ENCODE measurements at places on chromosomes 4 and X. TPM values are rescaled to one million over a fixed set of nuclear protein-coding genes. Genes with fewer than 3 reads are reported as not detected.
A peak's percentile ranks its signal among the peaks of the same experiment; 100 is the strongest.

GRCh38 chr4:173019664-173020063, 148.9 kb upstream of the GALNT7 start:
- DNase-seq = no peak

- no peak for DNase-seq
Measured at GRCh38 chrX:150094996-150095395, 156.7 kb upstream of the EOLA2 start.

DNA sequence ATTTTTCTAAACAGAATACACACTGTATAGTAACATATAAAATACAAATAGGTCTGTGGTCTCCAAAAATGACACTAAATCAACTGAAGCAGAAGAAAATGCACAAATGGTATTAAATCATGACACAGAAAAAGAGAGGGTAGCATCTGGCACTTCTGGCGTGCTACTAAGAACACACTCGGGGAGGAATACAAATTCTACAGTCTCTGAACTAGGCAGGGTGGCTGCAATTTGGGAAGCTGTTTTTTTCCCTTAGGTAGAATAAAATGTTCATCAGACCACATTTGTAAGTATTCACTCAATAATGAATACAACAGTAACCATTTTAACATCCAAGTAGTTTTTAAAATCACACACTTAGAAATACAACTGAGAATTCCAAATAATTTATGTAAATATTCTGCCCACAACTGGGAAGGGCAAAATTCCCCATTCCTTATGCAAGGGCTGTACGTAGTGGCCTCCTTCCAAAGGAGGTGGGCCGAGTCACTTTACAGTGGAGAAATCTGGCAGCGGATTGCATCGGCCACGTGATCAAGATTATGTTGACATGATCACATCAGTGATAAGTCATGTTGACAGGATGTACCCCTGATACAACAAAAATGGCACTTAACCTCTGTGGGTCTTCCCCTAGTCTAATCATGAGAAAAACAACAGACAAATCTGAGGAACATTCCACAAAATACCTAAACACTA, 101.1 kb downstream of the TSPAN5 start:
- no peak for DNase-seq

GRCh38 chrX:55057675-55058249, 17.1 kb upstream of the PAGE2B start:
- DNase-seq = peak; percentile 26

GRCh38 chr4:152277333-152277732, 258.6 kb downstream of the FBXW7 start:
- no peak for DNase-seq

DNA sequence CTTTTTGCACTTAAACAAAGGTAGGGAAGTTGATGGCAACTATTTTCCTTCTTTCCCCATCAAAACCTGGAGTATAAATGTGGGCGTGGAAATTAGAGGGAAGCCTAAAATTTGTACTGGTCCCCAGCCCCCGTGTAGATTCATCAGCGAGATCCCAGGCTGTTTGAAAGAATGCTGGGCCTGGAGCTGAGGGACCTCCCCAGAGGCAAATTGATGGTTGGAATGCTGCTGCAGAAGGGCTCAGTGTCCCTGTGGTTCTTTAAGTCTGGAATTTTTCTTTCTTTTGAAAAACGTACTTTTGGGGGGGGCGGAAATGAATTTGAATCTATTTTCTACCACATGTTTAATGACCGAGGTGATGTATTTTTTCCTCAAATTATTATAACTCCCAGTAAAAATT, 197.2 kb downstream of the CBR4 start:
- DNase-seq = no peak

- DNase-seq = no peak
Measured at GRCh38 chr4:37685161-37685822, 884 bp downstream of the RELL1 start.

DNA sequence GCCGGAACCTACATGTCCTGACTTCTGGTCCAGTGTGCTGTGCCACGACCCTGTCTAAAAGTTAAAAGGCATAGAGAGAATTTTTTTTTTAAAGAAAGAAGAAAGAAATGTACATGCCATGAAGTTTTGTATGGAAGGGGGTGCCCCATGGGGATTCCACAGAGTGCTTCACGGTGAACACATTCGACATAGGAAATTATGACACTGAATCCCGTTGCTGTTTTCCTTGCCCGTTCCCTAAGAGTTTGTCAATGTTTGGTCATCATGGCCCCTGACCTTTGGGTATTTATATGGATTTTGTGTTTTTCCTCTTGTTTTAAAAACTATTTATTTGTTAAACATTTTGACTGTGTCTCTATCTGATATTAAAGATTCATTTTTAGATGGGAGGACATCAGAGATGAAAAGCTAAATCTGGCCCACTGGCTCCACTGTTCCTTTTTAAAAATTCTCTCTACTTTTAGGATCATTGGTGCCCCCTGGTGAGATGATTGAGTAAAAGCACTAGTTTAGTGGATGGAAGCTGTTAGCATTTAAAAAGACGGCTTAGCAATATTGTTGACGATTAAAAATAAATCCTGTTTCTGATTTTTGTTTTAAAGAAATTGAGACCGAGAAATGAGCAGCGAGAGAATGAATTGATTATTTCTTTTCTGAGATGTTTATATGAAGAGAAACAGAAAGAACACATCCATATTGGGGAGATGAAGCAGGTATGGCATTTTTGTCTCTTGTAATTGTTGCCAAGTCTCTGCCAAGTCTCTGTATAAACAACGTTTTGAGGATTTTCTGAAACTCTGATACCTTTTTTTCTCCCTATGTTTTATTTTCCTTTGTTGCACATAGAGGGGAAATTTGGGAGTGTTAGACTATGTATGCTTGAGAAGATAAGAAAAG, 75.0 kb downstream of the PTTG2 start:
- peak; percentile 55 for DNase-seq

DNA sequence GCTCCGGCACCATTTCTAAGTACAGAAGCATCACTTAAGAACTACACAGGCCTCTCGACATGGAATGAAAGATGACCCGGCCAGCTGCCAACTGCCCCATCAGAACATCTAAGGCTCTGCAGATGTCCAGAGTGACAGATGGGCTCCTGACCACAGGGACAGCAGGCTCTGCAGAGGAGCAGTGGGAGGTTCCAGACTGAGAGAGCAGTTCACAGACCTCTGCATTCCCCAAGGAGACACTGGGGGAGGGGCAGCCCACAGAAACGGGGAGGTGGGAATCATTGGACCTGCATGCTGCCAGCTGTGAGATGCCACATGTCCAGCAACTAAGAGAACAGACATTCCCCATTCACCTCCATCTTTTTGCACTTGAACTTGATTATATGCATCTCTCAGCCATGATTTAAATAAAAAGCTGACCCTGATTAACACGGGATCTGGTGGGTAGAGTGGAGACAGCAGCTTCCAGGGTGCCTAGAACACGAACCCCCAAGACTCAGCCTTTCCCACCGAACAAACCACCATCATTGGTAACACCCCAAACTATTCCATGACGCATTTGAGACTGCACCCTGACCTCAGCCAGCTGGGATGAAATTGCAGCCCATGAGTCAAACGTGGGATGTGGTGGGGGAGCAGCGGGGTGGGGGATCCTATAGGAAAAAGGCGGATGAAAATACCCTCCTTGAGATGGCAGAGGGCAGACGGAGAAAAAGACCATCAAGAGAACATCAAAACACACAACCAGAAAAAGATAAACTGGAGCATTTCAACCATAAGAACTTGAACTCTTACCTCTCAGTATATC, 47.2 kb downstream of the AFAP1 start:
- DNase-seq = no peak

DNA sequence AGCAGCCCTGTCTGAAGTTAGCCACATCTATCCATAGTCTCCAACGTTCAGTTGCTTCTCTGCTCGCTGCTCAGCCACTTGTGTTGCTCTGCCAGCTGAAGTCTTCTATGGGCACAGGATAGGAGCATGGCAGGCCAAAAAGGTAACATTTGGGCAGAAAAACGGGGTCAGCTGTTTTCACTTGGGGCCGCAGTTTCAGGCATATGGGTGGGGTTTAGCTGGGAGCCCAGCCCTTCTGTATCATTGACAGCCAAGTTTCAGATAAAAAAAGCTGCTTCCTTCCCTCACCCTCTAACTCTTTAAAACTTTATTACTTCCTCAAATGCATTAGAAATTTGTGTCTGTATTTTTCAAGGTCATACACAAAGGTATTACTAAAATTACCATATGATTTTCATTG, 18.4 kb upstream of the MANBA start:
- DNase-seq = no peak

DNA sequence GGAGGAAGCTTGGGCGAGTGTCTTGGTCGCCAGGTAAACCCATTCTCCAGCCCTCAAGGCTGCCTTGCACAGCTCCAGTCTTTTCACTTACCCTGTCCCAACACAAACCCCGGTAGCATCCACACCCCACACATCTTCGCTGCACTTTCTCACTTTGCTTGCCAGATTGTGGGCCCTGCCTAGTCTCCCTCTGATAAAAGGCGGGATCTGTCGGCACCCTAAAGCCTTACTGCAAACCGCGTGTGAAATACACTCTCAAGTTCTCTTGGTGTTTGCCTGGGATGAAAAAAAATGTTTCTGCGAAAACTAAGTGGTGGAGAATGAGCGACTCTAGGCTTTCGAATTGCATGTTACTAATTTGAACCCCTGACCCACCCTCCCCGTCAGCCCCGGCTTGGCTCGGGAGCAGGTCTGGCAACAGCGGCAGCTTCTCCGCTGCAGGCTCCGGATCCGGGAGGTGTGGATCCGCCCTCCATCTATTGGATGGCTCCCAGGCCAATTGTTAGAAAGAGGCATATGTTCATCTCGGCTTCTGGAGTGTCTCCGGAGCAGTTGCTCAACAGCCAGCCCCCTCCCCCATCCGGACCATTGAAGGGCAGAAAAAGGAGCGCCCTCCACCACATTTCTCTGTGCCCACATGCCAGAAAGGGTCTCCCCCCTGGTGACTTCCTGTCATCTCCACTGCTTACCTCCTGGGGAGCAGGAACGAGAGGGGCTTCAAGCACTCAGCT, 3.0 kb upstream of the CITED1 start:
- DNase-seq = peak; percentile 82

GRCh38 chr4:84527391-84527790, 28.3 kb upstream of the NKX6-1 start:
- no peak for DNase-seq

- DNase-seq = no peak
Measured at GRCh38 chr4:26822546-26822945, 38.1 kb upstream of the STIM2 start.

- DNase-seq = no peak
Measured at GRCh38 chrX:110182362-110182761, 135.5 kb downstream of the AMMECR1 start.

DNA sequence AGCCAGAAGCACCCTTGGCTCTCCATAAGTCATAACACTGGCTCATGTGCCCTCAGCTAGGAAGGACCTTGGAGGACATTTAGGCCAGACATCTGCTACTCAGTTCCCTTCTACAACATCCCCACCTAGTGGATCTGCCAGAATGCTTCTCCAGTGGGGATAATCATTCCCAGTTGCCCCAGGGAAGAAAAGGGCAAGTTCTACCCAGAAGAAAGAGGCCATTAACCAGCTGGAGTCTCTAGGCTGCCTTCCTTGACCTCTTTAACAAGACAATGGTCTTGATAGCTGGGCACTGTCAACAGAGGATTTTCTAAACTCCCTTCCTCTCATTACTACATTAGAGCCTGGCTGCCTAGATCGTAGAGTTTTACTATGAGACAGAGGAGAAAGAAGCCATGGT, 42.0 kb downstream of the LGI2 start:
- DNase-seq = no peak

DNA sequence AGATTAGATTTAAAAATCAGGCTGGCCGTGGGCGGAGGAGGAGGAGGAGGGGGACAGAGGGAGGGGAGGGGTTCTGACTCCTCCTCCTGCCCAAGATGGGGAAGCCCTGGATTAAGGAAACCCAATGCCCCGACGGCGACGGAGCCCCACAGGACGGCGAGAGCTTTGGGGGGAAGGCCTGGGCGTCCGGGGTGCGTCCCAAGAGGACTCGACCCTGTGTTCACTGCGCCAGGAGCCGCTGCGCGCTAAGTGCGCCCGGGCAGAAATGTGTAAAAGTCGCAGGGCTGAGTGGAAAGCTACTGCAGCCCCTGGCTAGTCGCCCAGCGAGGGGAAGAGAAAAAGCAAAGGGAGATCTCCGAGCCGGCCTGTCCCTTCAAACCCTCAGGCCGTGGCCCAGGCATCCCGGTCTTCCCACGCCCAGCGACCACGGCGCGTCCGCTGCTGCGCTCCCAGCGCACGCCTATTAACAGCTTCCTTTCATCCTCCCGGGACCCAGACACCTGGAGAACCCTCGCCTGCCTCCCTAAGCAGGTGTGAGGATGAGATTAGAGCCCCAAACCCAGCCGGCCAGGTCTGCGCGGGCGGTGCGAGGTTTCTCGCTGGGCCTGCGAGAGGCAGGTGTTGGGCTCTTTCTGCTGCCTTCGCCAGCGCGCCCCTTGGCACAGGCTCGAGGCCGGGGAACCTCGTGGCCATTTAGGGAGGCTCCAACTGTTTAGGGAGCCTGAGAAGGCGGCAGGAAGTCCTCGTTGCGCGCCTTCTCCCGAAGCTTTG, 1.4 kb upstream of the RPS6KA3 start:
- peak; percentile 51 for DNase-seq

- no peak for DNase-seq
Measured at GRCh38 chr4:41526628-41527027, 11.3 kb upstream of the LIMCH1 start.

PHKA1 gene
- total RNA-seq = 4.2 TPM

SHROOM2 gene
- 3.9 TPM for total RNA-seq

SOWAHB gene
- total RNA-seq = 20.8 TPM

PGM2 gene
- total RNA-seq = 32.6 TPM

ANK2 gene
- total RNA-seq = 20.7 TPM

SEPSECS gene
- total RNA-seq = 13.1 TPM

MAGEB18 gene
- total RNA-seq = not detected
